ENCODE measurements at places on chromosomes 6 and 20.
A peak's percentile ranks its signal among the peaks of the same experiment; 100 is the strongest.

- peak; percentile 93 for DNase-seq
These were observed at the start of gene ADGRB3 for GRCh38 chr6:68634726-68635411. Gene ADGRB3, plus strand, starts transcription at chr6:68635282. Its CDS starts 3,394 bp downstream, at chr6:68638676.

GRCh38 chr6:24100024-24100769 lies 25.8 kb upstream of the NRSN1 start:
- no peak for DNase-seq

DNA sequence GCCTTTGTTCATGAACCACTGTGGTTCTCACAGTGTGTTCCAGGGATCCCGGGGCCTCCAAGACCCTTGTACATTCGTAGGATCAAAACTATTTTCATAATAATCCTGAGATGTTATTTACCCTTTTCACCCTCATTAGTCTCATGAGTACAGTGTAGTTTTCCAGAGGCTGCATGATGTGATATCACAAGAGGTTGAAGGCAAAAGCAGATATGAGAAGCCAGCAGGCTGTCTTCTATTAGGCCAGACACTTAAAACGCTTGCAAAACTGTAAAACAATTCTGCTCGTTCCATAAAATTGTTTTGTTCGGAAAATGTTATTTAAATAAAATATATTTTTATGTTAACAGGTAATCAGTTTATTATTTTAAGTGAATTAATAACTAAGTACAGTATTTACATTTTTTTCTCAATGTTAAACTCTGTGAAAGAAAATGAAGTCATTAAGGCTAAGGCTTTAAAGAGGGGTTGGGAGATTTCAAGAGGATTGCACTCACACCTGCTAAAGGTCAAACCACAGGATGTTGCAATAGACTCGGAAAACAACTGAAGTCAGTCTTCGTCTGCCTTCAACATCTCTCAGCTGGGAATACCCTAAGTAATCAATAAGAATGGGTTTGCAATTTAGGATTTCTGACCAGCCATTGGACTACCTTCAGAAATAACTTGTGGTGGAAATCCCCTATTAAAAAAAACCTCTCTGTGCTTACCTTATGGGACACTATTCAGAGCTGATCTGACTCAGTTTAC lies 474.2 kb downstream of the KIF16B start:
- no peak for DNase-seq

GRCh38 chr6:31110825-31111582 lies 1.4 kb downstream of the C6orf15 start:
- no peak for DNase-seq

GRCh38 chr6:135004399-135004798 lies 50.2 kb downstream of the HBS1L start:
- no peak for DNase-seq

- no peak for DNase-seq
These were observed 68.1 kb downstream of the ADGB start for GRCh38 chr6:146666909-146667308.

- DNase-seq: no peak
These were observed 120.1 kb downstream of the IRF4 start for GRCh38 chr6:511488-512137.

DNA sequence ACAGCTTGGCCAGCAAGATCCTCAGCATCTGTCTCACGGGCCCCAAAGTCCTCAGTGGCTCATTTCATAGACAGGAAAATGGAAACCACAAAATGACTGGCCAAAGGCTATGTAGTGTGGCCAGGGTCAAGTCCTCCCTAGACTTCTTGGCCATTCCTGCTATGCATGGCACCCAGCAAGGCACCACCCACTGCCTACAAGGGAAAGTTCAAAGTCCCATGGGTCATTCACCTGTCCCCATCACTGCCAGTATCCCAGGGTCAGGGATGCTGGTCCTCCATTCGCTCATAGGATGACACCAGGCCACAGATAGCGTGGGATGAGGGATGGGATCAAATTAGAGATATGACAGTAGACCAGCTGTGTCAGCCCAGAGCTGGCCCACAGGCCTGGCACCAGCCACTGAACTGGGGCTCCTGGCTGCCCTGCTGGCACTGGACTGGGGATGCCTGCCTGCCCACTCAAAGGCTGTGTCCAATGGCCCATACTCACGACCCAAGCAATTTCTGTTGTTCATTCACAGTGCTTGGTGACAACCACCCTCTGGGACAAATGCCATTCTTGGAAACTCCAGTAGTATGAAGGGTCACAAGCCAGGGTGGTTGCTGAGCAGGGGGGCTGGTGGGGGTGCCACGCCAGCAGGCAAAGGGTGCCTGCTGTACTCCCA lies 11.6 kb downstream of the ADISSP start:
- DNase-seq: no peak

GRCh38 chr6:34465531-34466241 lies at the start of gene PACSIN1:
Gene PACSIN1, plus strand, starts transcription at chr6:34466076. Its CDS starts 60,230 bp downstream, at chr6:34526306.
- peak; percentile 63 for DNase-seq

DNA sequence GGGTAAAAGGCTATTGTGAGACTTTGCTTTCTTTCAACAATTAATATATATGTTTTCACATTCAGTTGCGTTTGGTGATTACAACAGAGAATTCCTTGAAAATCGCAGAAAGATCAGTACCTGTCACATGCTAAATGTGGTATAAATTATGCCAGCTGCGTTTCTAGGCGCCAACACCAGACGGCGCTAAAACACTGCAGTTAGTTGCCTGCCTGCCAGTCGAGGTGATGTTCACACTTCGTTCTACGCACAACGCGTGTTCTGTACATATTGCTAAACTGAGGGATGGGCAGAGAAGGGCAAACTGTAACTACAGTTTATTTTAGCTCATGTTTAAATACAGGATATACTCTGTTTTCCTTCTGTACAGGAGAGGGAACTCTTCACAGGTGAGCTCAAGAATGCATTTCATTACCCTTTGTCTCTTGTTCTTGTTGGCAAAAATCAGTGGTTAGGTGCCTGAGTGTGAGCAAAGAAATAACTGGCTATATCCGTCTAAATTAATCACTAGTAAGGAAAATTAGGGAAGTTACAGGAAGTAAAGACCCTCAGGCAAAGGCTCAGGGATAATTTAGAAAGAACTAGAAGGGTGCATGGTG lies 100.1 kb upstream of the RGS17 start:
- DNase-seq: peak; percentile 10

- no peak for DNase-seq
These were observed 273.9 kb downstream of the ZNF217 start for GRCh38 chr20:53319716-53320115.

DNA sequence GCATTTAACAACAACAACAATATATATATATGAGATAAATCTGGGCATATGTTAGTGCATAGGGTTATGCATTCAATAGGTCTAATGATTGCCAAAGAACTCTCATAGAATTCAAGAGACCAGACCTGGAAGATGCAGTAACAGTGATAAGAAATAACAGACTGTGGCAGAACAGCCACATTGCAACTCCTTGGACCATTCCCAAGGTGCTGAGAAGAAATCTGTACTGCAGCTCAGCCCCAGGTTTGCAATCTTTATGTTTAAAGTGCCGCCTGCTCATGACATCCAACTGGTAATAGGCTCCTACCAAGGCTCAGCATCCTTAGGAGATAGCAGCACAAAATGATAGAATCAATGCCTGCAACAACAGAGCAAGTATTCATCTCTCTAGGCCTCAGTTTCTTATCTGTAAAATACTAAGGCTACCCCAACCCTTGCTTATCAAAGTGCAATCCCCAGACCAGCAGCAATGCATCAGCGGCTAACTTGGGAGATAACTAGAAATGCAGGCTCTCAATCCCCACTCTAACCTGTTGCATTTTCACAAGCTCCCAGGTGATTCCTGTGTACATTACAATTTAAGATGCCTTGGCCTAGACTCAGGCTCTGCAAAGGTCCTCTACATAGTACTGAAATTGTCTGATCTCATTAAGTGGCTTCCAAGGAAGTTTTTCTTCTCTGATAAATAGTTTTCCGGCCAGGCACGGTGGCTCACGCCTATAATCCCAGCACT lies 30.6 kb upstream of the PIM1 start:
- DNase-seq: no peak

- no peak for DNase-seq
These were observed 43.2 kb downstream of the YTHDF1 start for GRCh38 chr20:63172726-63173125.

DNA sequence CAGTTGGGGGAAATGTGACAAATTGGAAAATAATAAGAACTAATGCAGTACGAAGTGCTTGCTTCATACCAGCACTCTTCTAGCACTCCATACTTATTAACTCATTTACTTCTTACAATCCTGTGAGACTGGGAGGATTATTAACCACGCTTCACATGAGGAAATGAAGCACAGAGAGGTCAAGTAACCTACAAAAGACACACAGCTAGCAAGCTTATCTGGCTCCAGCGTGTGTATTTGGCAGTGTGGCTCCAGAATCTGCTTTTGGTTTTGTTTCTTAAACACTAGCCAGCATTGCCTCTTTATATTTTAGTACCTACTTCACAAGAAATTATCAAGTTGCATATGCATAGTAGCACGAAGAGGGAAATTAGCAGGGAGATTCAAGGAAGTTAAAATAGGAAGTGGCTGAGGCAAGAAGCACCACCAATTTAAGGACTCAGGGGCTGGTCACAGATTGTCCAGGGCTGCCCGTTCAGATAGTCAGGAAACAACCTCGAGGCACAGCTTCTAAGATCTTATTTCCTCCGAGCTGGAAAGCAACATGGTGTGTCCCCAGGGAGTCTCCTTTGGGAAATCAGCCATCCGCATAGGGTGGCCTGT lies 302.7 kb upstream of the PRDM1 start:
- no peak for DNase-seq

DNA sequence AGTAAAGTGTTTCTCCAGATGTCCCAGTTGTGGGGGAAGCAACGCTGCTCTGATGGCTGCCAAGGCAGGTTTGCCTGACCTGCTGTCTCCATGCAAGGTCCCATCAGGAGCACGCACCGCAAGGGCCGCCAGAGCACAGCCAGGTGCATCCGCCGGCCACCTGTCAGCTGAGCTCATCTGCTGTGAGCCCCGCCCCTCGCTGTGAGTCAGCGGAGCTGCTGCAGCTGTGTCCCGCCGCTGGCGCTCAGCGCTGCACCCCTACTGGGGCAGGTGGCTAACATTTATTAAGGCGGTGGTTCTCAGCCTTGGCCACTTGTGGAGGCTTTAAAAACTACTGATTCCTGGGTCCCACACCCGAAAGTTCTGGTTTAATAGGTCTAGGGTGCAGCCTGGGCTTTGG lies 225.7 kb downstream of the UST start:
- DNase-seq: peak; percentile 69

DNA sequence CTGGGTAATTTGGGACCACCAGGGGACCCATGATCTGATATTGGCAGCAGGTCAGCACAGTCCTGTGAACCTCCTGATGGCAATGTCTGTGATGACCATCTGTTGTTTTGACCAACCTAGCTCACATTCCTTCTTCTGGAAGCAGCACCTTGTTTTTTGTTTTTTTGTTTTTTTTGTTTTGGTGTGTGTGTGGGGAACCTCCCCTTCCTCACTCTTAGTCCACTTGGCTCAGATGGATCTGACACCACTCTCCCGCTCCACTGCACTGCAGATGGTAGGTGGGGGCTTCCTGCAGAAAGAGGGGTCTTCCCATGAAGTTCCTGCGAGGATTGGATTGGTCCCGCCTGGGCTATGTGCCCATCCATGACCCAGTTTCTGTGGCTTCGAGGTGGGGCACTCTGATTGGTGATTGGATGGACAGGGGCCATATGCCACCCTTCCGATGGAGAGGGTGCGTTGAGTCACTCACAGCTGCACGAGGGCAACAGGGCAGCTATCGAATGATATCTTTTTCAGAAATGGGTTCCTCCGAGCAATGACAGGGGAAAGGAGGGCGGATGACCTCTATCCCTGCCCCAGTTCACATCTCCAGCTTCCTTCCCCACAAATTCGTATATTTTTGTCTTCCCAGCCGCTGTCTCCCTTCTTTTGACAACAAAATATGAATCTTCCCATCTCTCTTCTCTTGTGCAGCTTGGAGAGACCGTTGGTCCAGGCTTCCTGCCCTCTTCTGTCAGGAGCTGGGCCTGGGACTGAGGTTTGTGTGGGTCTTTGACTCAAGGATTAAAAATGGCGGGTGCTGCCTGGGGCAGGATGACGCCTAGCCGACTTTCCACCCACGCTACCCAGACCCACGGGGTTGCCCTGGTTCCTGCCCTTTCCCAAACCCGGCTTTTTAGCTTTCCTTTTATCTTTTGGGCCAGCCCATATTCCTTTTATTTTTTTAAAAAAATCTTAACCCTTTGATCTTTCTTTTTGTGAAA lies 132.1 kb upstream of the KCNG1 start:
- no peak for DNase-seq

DNA sequence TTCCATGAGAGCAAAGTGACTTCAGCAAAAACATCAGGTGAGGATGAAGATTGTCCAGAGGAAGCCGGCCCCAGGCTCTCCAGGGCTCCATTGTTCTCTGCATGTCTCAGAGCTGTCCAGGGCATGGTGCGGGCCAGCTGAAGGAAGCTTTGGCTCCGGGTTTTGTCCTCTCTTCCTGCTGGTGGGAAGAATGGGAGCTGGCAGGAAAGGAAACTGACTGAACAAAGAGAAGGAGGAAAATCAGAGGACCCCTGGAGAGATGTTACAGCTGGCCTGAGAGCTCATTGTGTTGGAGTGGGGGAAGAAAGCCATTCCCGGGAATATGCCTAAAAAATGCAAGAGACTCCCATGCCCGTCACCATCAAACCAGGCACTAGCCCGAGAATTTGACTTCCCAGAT lies 27.1 kb downstream of the PRND start:
- no peak for DNase-seq

DNA sequence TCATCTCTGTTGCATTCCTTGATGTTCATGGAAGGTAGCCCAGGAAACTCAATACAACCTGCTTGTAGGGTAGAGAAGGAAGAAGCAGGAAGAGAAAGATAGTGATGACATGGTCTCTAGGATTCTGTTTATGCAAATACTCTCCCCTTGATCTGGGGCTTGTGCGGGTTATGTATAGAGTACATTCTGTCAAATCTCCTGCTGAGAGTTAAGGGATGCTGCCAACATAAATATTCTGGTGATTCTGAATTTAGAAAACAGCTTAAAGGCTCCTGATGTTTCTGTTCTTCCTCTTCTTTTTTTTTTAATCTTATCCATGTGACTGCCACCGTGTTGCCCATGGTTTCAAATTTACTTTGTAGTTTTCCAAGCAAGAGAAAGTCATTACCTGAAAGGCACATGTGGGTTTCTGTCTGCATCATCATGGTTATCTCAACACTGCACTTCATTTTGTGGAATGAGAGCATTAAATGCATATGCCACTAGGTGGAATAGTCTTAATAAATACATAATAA lies 150.6 kb downstream of the RPS12 start:
- DNase-seq: peak; percentile 44

DNA sequence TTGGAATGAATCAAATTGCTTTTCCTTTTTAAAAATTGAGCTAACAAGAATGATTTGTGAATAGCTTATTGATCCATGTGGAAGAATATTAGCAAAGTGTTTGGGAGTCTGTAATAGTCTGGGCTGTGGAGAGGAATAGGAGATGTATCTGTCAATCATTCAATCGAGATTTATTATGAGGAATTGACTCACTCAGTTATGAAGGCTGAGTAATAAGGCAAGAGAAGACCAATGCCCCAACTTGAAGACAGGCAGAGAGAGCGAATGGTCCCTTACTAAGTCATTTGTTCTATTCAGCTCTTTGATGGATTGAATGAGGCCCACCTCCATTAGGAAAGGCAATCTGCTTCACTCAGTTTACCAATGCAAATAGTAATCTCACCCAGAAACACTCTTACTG lies 403.0 kb downstream of the CD83 start:
- no peak for DNase-seq

All from NCI-H748 treated with DMSO at 0.1 percent for 48 hours (cell line).